ENCODE measurements at places on chromosomes 4 and X. TPM values are rescaled to one million over a fixed set of nuclear protein-coding genes. Genes with fewer than 3 reads are reported as not detected.

Gene SPANXA1
- total RNA-seq, result not detected

Gene PRKG2
- total RNA-seq, result 1.2 TPM

Gene CCDC158
- total RNA-seq, result 1.3 TPM

Gene APOO
- 10.5 TPM for total RNA-seq

Gene HCFC1
- 48.0 TPM for total RNA-seq

Gene ZCCHC18
- 3.3 TPM for total RNA-seq

GRCh38 chr4:147480891-147481576, at the start of gene EDNRA:
TSS of gene EDNRA (plus strand) at chr4:147481097. CDS start at chr4:147485682, 4,585 bp downstream.
- DNase-seq, result no peak

- DNase-seq, result no peak
Measured at GRCh38 chr4:10009861-10010500, 11.3 kb downstream of the SLC2A9 start.

GRCh38 chr4:38180456-38180855, 220.3 kb downstream of the PTTG2 start:
- DNase-seq, result no peak

DNA sequence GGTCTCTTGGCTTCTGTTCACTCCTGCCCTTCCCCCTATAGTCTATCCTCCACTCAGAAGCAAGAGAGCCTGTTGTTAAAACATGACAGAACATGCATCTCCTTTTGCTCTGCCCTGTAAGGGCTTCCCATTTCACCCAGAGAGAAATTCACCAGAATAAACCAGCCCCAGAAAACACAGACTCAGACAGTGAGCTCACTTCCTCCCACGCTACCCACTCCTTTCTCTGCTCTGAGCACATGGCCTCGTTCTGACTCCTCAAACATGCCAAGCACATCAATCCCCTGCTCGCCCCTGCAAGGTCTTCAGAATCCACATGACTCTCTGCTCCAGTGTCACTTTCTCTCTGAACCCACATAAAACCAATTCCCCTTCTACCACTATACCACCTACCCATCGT, 50.4 kb downstream of the MID1 start:
- no peak for DNase-seq

DNA sequence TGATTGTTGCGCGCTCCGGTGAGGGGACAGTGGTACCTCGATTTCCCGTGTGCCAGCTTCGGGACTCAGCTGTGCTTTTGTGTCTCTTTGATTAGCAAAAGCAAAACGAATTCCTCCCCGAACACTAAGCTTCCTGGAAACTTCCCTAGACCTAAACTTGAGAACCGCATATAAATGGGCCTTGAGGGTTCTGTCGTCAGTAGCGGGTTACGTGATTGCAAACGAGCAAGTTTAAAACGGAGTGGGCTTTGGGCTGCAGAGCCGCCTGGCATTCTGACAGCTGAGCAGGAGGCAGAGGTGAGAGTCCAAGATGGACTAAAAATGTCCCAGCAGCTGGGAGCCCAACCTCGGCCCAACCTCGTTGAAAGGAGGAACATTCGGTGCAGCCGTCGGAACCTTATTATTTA, 1.2 kb upstream of the TAPT1 start:
- peak; percentile 26 for DNase-seq

- no peak for DNase-seq
Measured at GRCh38 chr4:95825546-95825945, 14.3 kb upstream of the PDHA2 start.

- no peak for DNase-seq
Measured at GRCh38 chr4:92522356-92522755, 218.6 kb downstream of the GRID2 start.

All from tibial nerve (tissue), 4 donors.